Esophagus squamous epithelium (tissue), 5 donors: ENCODE measurements at places on chromosomes 6 and 20. TPM values are rescaled to one million over a fixed set of nuclear protein-coding genes. Genes with fewer than 3 reads are reported as not detected.

Gene PNPLA1
- not detected for total RNA-seq

DNA sequence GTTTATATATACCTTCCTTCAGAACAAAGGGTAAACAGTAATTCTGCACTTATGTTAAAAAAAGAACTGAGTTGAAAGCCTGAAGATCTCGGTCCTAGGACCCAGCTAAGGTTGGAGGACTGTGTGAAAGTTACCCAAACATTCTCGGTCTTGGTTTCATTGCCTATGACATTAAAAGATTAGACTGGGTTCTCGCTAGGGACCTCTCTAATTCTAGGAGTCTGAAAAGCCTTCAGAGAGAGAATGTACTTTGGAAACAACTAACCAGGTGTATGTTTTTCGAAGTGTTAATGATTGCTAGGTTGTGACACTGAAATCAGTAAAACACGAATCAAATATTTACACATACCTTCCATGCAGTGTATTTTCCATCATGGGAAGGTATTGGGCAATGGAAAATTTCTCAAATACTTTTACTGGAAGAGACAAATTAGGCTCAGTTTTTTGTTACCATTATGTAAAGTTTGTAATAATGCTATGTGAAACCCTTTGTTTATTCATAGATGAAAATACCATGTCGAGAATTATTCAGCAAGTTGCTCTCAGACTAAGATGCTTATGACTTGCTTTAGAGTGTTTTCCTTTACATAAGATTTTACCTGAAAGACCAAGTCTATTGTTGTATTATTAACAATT is 113.7 kb upstream of the LOC128125822 start:
- no peak for DNase-seq

- DNase-seq, result no peak
Observed at GRCh38 chr6:141110481-141110880, 1022.2 kb upstream of the GJE1 start.

Gene NUP153
- 35.5 TPM for total RNA-seq

GRCh38 chr6:40138273-40138720 is 204.0 kb upstream of the MOCS1 start:
- no peak for DNase-seq

Gene ADGRB3
- 0.47 TPM for total RNA-seq
